ENCODE measurements at places on chromosomes 3 and 15.

GRCh38 chr3:50365080-50365841, 5.9 kb upstream of the TMEM115 start:
- DNase-seq, result peak; percentile 16

DNA sequence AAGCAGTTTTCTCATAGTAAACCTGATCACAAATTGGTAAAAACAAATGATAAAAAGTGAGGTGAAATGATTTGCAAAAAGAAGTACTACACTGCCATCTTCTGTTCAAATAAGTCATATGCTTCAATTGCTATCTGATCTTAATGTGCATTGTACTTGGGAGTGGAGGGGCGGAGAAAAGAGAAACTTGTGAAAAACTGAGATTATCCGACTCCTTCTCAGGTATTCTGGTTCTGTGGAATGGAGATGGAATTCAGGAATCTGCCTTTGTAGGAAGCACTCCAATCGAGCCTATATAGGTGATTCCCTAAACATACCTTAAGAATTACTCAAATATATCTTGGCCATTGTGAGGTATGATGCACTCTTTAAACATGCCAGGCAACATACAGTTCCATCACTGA, 180.6 kb downstream of the CHL1 start:
- no peak for DNase-seq

GRCh38 chr3:134917631-134918030, 122.6 kb downstream of the EPHB1 start:
- DNase-seq, result no peak

DNA sequence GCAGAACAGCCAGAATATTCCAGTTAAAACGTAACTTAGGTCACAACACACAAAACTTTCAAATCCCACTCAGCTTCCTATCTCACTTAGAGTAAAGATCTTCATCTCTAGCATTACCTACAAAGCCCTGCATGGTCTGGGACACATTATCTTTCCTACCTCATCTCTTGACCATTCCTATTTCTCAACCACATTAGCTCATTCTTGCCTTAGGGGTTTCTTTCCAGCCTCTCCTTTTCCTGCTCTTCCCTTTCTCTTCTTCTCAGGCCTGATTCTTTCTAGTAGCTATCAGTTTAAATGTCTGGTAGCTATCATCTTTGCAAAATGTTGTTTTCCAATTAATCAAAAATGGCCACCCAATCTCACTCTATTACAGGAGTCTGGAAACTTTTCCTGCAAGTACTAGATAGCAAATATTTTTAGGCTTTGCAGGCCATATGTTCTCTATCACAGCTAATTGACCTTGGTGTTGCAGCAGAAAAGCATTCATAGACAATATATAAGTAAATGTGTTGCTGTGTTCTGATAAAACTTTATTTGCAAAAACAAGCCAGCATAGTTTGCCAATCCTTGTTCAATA, 15.1 kb upstream of the CBLB start:
- no peak for DNase-seq

DNA sequence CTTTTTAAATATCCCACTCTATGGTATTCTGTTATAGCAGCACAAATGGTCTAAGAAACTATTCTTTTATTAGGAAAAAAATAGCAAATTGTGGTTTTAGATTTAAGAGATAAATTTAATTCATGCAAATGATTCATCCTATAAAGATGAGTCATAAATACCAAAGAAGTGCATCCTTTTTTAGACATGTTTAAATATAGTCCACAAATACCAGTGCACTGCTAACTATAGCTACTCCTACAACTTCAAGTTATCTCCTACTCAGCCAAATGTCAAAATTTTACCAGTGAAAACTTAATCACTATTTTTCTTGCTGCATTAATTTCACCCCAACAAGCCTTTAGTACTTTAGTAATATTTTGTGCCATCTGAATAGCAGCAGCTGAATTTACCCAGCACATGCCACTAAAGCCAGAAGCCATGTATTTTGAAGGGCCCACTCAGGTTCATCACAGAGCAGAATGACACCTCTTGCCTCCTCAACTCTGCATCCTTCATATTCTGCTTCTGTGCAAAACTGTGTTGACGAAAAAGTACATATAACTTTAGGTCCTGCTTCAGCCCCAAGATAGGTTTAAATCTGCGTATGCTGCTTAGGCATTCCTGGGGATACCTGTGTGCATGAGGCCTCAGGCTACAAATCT, 24.9 kb downstream of the CX3CR1 start:
- no peak for DNase-seq

DNA sequence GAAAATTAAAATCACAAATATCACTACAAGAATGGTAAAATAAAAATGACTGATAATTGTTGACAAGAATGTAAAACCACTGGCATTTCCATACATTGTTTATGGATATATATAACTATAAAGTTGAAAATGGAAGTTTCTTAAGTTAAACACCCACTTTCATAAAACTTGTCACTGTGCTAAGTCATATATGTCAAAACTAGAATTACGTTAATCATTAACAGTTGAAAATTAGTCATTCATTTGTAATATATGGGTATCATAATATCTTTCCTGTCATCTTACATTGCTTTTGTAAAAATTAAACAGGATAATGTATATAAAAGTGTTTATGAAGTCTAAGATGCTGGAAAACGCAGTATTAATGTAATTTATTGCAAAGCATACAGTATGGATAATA, 1398.6 kb upstream of the ALCAM start:
- no peak for DNase-seq

- DNase-seq, result no peak
Observed at GRCh38 chr15:32869776-32870175, 152.0 kb downstream of the GREM1 start.

DNA sequence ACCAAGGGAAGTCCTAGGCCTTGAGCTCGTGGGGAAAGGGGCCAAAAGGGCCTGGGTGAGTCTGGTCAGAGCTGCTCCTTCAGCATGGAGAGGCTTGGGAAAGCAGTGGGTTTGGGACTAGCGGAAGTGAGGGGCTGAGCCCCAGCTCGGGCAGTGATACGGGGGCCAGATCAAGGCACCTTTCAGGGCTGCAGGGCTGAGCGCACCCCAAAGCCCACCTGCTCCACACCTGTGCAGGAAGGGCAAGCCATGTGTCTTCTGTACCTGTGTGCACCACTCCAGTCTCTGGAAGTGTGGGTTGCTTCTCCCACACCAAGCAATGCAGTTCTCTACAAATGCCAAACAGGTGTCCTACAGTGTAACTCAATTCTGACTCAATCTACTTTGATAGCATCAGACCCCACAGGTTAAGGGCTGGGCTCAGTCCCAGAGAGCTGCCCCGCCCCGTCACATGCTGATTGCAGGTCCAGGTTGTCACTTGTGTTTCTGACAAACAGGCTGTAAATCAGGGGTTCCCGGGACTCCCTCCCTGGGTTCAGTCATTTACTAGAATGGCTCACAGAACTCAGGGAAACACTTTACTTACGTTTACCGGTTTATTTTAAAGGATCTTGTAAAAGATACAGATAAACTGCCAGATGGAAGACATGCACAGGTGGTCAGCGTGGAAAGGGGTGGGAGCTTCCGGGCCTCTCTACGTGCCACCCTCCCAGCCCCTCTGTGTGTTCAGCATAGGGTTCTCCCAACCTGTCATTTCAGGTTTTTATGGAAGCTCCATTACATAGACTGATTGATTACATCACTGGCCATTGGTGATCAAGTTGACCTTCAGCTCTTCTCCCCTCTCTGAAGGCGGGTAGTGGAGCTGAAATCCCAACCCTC, 28.8 kb upstream of the KLF13 start:
- no peak for DNase-seq

DNA sequence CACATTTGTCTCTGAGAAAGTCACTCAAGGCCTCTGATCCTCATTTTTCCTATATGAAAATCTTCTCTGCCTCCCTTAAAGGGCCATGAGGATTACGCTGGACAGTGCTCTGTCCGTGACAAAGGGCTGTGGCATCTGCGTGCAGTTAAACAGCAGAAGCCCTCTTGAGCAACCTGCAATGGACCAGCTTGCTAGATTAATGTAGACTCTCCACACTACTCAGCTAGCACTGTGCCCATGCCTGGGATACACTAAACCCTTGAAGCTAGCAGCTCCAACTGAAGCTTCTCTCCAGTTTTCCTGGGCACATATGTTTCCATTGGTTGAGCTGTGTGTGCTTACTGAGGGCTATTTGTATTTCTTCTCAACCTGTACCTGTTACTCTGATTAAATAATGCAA, 303.8 kb downstream of the RPLP1 start:
- DNase-seq, result no peak

GRCh38 chr3:71428841-71429596, 154.5 kb downstream of the FOXP1 start:
- no peak for DNase-seq

DNA sequence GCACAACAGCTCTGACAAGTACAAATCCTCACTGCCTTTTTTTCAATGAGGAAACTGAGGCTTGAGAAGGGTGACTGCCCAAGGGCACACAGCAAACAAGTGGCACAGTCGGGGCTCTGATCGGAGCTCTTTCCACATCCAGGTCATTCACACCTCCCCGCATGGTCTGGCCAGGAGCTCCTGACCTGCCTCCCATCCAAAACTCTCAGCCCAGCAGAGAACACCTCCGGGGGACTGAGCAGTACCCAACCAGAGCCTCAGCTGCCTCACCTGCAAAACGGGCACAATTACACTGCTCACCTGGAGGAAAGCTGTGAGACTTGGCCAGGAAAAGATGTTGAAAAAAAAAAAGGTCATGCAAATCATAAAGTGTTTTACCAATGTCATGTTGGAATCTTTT, 36.5 kb downstream of the WNT7A start:
- no peak for DNase-seq

DNA sequence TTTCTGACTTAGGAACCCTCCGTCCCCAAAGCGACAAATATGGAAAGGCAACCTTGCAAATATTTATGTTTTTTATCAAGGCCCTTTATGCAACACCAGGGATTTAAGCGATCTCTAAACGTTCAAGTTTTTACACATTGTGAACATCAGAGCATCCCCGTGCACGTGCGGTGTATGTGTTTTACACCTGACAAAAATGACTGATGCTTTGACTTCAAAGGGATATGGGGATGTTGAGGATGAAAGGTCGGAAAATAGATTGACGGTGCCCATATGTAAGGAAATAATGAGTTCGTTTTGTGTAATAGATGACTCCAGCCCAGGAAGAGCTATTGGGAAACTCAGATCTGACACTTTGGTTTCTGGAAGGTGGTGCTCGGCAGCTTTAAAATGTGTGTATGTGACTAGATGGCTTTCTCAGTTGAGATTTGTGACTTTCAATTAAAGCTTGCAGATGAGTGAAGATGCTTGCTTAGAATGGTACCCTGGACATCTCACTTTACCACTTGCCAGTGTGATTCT, 866 bp downstream of the SLC49A4 start:
- no peak for DNase-seq

GRCh38 chr3:132395126-132395525, 22.2 kb upstream of the DNAJC13 start:
- no peak for DNase-seq

- no peak for DNase-seq
Observed at GRCh38 chr3:100041328-100041749, 73.0 kb downstream of the FILIP1L start.

- peak; percentile 31 for DNase-seq
Observed at GRCh38 chr3:53218131-53218530, 37.7 kb downstream of the TKT start.

GRCh38 chr3:85576091-85576690, 617.4 kb downstream of the CADM2 start:
- no peak for DNase-seq

DNA sequence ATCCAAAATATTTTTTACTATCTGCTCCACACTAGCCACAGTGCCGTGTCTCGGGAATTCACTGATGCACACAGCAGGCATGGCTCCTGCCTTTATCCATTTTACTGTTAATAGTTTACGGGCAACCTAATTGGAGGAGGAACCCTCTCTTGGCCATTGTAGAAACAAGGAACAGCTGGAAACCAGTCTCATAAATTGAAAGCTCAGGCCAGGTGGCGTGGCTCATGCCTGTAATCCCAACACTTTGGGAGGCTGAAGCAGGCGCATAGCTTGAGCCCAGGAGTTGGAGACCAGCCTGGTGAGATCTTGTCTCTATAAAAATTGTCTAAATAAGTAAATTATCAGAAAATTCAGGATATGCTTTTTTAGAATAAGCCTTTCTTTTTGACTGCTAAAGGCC, 39.0 kb downstream of the IL5RA start:
- no peak for DNase-seq

GRCh38 chr15:76342058-76342381, 5.4 kb downstream of the ISL2 start:
- DNase-seq, result no peak

DNA sequence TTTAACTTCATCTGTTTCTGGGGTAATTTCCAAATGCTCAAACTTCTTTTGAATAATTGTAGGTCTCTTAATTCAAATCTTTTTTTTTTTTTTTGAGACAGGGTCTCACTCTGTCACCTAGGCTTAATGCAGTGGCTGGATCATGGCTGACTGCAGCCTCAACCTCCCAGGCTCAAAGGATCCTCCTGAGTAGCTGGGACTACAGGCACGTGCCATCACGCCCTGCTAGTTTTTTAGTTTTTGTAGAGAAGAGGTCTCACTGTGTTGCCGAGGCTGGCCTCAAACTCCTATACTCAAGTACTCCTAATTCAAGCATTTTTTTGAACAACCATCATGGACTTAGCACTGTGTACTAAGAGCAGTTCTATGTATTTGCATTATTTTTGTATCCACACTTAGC, 3.8 kb upstream of the SIAH2 start:
- DNase-seq, result no peak

- DNase-seq, result no peak
Observed at GRCh38 chr3:114221165-114221880, 16.1 kb downstream of the ZNF80 start.
